ENCODE measurements at places on chromosomes 4 and X.
A peak's percentile ranks its signal among the peaks of the same experiment; 100 is the strongest.

GRCh38 chr4:39541987-39542610 is 14.9 kb upstream of the UGDH start:
- no peak for DNase-seq

GRCh38 chrX:149120459-149120858 is 384.6 kb downstream of the IDS start:
- no peak for DNase-seq

DNA sequence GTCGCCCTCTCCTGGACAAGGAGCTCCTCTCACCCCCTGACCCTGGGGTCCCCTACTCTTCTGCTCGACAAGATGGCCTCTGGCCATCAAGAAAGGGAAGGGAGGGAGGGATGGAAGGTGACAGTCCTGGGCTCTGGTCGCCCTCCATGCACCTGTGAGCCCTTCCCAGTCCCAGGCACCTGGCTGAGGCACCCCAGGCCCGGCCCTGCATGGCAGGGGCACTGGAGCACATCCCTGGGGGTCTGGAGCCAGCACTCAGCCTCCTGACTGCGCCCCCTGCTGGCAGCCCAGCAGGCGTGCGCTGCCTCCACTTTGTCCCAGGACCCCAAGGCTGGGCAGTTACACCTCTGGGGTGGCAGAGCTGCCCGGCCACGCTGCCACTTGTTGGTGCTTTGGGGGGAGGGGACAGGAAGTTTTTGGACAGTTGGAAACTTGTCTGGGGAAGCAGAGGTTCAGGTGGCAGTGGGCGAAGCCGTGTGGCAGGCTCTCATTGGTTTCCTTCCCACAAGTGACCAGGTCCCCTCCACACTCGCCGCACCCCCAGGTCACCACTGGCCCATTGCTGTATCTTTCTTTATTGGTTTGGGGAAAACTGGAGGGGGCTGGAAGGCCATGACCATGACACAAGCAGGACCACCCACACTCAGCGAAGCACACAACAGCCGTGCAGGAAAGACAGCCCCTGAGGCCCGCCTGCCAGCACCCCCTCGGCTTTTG is 4.3 kb downstream of the PNCK start:
- peak; percentile 66 for DNase-seq

DNA sequence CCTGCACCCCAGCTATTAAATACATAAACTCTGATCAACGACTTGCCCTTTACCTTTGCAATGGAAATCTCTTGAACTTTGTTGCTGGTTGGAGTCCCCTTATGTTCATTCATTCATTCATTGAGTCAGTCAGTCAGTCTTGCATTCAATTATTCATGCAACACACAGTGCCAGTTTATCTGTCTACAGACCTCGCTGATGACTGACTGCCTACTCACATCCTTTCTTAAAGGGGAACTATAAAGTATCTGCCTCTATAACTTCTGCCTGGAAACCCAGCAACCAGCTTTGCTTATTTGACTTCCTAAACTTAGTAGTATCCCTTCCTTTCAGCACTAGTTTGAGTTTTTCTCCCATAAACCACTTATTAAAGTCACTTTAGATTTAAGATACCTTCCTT is 620.8 kb upstream of the ADGRL3 start:
- DNase-seq, result no peak

DNA sequence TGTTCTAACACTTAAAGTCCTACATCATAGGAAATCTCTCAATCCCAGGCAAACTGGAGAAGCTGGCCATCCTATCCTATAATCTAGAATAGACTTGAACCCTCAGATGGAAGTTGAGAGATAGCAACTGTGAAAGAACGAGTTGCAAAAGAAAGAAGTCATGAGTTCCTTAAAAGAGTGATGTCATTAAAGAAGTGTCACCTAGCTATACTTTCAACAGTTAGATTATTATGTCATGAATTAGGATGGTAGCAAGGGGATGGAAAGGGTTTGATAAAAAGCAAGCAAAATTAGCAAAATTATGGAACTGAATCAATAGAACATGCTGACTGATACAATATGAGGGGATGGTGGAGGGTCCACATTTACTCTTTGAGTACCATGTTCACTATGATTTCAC is 7.1 kb upstream of the MAPK10 start:
- no peak for DNase-seq

GRCh38 chr4:98341309-98341708 is 80.1 kb downstream of the RAP1GDS1 start:
- no peak for DNase-seq

DNA sequence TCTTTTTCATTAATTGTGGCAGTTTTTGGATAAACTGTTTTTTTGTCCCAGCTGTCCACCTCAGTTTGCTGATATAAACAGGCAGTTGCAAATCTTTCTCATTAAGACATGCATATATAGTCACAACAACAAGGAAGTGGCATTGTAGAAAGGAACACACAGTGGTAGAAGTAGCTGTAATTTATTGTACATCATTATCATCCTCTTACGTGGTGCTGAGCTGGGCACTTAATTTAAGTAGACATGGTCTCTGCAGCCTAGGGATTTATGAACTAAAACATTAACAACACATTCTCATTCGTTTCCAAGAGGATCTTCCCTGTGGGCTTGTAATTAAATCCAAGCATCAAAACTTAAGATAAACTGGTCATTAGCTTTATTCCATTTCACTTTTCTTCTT is 500.2 kb downstream of the INPP4B start:
- DNase-seq, result no peak

- DNase-seq, result peak; percentile 61
These were observed at the start of gene MTMR1 for GRCh38 chrX:150692831-150693724. Gene MTMR1, plus strand, starts transcription at chrX:150693396. Its CDS starts 135 bp downstream, at chrX:150693531.

DNA sequence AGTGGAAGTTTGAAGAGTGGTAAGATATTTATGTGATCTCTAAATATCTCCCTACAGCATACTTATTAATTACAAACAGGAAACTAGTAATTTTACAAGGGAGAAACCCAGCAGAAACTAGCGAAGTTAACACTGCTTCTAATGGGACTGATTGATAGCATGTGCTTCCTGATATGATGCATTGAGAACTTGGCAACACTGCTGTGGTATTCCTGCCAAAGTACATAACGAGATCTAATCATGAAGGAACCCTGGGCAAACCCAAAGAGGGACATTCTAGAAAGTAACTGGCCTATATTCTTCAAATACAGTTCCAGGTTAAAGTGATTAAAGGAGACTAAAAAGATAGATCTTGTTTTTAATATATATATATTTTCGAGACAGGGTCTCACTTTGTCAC is 4.6 kb upstream of the GPR34 start:
- no peak for DNase-seq

GRCh38 chr4:173367285-173367684 is 3.5 kb upstream of the SAP30 start:
- no peak for DNase-seq

DNA sequence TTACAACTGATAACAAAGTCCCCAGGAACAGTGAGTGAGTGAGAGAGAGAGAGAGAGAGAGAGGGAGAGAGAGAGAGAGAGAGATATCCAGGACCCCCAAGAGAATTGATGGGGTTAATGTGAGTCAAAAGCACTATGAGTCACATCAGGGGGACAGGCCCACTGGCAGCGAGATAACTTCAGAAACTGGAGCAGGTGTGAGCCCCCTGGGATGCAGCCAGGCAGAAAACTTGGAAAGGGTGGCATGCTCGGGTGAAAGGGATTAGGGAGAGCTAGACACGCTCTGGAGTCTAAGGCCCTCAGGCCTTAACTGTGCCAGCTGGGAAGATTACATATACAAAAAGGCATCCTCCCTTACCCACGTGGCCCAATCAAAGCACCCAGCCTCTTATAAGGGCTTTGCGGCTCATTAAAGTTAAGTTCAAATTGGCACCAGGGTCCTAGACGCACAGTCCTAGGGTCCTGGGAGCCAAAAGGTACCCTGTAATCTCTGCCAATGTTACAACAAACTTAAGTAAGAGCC is 841 bp downstream of the ACOT9 start:
- DNase-seq, result peak; percentile 71

GRCh38 chrX:9847071-9847470 is 60.8 kb downstream of the SHROOM2 start:
- no peak for DNase-seq

GRCh38 chrX:133579631-133580030 is 164.3 kb upstream of the GPC4 start:
- no peak for DNase-seq

- DNase-seq, result peak; percentile 28
These were observed 21.2 kb upstream of the SYNPO2 start for GRCh38 chr4:118867311-118868067.

DNA sequence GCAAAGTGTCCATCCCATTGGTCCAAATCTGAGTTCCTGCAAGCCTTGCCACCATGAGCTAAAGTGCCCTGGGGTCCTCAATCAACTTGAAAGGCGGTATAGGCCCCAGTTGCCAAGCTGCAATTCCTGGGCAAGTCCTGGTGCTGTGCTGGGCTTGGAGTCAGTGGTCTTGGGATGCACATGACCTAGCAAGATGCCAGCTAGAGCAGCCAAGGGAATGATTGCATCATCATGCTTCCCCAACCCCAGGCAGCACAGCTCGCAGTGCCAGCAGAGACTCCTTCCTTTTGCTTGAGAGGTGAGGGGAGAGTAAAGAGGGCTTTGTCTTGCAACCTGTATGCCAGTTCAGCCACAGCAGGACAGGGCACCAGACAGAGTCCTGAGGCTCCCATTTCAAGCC is 50.5 kb downstream of the KCNIP4 start:
- DNase-seq, result no peak

- no peak for DNase-seq
These were observed 2751.1 kb downstream of the ARAP2 start for GRCh38 chr4:33493231-33493630.

- peak; percentile 62 for DNase-seq
These were observed 33.4 kb upstream of the ENPP6 start for GRCh38 chr4:184250795-184251669.

Measured in GM03348 (cell line).